Iris pigment epithelial cell (primary cell): ENCODE measurements at places on chromosomes 5 and 9.

GRCh38 chr9:88189371-88189770, 51.1 kb upstream of the SPATA31C2 start:
- DNase-seq, result no peak

DNA sequence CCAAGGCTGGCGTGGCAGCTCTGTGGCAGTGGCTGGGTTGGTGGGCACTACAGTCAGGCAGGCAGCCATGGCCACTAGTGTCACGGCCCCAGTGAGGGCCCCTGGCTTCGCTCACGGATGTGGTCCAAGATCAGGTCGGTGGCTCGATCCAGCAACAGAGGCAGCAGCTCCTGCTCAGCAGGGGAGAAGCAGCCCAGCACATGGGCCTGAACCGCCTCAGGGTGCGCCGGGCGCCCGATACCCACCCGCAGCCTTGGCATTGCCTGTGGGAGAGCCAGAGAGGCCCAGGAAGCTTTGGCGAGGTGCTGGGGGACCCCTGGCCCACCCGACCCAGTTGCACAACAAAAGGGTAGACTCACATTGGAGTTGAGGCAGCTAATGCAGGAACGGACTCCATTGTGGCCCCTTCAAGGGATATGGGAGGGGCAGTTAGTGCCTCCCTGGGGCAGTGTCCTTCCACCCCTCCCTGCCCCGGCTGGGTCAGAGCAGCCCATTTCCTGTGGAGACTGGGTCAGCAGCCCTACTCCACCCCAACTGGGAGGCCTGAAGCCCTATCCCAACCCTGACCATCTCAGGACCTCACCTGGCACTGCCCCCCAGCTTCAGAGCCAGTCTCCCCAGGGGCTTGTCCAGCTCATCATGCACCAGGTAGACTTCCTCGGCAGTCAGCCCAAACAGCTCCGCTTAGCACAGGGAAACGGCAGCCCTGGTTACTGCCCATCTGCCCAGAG, 1.3 kb downstream of the PTRH1 start:
- DNase-seq, result no peak

- DNase-seq, result peak; percentile 52
Observed at GRCh38 chr5:53326424-53327153, 153.8 kb upstream of the FST start.

- no peak for DNase-seq
Observed at GRCh38 chr5:55104946-55105701, 2.7 kb downstream of the GZMA start.

DNA sequence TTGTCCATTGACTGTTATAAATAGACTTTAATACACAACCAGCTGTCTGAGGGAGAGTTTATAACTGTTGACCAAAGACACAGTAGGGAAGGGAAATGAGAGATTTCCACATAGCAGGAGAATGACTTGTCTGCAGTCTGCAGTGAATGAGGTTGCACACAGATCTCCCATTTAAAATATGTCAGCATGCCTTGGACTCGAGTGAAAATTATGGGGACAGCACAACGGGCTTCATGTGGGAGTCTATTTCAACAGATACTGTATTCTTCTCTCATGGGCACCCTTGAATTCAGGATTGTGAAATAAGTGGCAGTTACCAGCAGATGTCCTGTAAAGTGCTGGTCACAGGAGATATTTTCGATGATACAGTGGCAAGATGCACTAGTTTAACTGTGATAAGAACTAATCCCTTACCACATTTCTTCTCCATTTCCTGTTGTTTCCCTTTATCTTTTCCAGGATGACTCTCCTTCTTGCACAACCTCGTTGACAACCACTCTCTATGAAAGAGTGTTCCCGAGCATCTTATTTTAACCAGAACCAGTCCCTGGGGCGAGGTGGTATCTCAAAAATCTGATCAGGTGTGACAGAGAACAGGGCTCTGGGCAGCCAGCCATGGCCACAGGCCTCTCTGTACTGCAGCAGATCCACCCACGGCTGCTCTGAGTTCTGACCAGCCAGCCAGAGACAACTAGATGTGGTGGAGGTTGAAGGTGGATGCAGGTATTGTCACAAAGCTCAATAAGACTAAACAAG, 51.5 kb upstream of the MAP3K1 start:
- peak; percentile 76 for DNase-seq

- peak; percentile 79 for DNase-seq
Observed at GRCh38 chr5:128498844-128499455, 39.1 kb downstream of the FBN2 start.

DNA sequence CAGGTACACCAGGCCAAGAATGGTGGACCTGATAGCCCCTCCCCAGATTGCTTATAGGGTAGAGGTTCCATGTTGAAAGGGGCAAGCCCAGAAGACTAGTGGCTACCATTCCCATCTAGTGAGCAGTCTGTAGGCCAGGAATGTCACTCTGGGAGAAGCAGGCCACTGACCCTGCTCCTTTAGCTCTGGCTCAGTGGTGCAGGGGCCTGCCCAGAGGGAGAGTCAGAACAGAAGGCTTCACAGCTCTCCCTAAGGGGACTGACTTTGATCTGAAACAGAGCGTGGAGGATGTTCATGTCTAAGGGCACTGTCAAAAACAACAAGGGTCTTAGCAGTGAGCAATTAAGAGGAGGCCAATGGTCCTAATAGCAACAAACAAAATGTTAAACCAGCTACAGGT, 81.7 kb downstream of the ZNF354C start:
- no peak for DNase-seq

DNA sequence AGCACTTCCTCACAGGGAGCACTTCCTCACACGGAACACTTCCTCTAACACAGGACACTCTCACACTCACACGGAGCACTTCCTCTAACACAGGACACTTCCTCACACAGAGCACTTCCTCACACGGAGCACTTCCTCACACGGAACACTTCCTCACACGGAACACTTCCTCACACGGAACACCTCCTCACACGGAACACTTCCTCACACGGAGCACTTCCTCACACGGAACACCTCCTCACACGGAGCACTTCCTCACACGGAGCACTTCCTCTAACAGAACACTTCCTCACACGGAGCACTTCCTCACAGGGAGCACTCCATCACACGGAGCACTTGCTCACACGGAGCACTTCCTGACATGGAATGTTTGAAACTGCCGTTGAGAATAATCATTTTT, 13.4 kb downstream of the POMT1 start:
- DNase-seq, result no peak

GRCh38 chr9:33719581-33720374, 75.6 kb upstream of the PRSS3 start:
- DNase-seq, result no peak

- peak; percentile 9 for DNase-seq
Observed at GRCh38 chr9:85425153-85425611, 316.6 kb downstream of the AGTPBP1 start.

DNA sequence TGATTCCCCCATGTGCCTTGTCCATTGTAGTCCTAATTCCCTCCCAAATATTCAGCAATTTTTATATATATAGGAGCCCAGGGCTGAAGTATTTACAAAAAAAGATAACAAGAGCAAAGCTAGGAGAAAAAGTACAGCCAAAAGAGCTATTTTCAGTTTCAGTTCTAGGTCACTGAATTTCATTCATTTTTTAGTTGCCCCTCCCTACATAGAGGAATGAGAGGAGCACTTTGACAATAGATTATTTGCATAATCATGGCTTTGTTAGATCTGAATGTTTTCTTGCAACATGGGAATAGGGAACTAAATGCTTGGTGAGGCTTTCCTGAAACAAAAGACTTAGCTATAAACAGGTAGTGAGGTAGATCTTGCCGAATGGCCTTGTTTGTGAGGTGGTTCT, 15.3 kb upstream of the F2RL2 start:
- peak; percentile 34 for DNase-seq

DNA sequence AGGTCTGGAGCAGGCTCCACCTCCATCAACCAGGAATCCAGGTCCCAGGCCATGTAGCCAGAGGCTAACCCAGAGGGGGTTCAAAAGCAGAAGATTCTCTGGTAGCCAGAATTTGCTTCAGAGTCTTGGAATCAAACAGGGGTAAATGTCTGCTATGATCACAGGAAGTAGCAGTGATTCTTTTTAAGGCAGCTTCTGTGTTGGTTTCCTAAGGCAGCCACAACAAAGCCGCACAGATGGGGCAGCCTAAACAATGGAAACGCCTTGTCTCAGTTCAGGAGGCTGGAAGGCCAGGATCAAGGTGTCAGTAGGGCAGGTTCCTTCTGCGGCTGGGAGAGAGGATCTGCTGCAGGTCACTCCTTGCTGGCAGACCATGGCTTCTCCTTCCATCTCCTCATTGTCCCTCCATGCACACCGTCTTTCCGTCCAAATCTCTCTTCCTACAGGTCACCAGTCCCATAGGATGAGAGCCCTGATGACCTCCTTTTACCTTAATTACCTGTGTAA, 167.3 kb downstream of the ROR2 start:
- no peak for DNase-seq

DNA sequence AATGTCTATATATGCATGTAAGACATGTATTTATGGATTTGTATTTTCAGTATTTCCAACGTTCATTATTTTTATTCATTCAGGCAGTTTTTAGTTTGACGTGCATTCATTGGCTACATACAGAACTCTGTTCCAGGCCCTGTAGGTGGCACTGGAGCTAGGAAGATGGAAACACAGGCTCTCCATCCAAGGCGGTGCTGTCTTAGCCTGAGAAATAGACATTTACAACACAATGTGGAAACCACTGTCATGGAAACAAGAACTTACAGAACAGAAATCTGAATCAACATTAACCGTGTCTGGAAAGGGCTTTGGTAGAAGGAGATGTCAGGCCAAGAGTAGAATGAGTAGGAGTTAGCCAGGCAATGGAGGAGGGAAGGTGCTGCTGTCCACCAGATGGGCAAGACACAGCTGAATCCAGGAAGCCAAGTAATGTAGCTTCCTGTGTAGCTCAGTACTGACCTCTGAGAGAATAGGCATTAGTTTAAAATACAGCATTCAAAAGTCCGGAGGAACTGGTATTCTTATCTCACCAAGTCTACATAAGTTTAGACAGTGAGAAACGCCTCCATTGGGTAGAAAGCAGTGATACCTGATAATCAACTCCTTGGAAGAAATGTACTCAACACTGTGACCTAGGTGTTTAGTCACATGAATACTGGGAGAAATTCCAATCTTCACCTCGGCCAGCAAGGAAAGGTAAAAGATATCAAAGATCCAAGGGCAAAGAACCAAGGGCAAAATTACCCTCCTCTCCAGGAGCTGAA, 388.6 kb upstream of the CDH6 start:
- peak; percentile 63 for DNase-seq

GRCh38 chr5:58262226-58262625, 197.7 kb downstream of the PLK2 start:
- no peak for DNase-seq

GRCh38 chr9:132881826-132882225, 3.1 kb downstream of the SPACA9 start:
- no peak for DNase-seq

DNA sequence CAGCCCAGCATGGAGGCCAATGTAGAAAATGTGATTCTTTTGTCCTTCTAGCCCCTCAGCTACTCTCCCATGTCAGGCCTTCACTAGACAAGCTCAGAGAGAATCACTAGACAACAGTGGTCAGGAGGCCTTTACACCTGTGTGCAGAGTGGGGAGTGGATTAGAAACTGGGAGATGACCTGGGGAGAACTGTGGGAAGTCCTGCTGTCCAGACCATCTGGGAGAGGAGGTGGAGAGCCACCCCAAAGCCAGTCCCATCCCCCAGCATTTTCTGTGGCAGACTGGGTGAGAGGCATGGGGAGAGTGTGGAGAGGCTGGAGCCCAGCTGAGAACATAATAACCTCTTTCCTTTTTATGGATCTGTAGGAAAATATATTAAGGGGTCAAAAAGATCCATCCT, 452.0 kb upstream of the DMAC1 start:
- DNase-seq, result no peak

GRCh38 chr9:112997236-112997941, 14.6 kb downstream of the ZNF883 start:
- no peak for DNase-seq

DNA sequence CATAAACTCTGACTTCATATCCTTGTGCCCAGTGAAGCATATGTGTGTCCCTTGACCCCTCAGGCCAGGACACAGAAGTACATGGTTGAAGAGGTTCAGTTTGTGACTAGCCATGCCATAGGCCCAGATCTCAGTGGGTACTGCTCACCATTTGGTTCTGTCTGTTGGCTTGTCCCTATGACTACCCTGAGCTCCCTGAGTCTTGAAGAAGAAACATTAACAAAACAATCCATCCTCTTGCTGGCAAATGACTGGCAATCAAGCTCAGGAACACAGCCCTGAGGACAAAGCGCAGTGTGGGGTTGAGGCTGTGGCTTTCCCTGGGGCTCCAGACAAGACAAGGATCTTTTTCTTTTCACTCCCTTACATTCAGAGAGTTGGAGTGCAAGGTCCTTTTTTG, 46.3 kb downstream of the TNFAIP8 start:
- DNase-seq, result no peak

- DNase-seq, result no peak
Observed at GRCh38 chr9:33223696-33224095, 16.3 kb upstream of the SPINK4 start.

DNA sequence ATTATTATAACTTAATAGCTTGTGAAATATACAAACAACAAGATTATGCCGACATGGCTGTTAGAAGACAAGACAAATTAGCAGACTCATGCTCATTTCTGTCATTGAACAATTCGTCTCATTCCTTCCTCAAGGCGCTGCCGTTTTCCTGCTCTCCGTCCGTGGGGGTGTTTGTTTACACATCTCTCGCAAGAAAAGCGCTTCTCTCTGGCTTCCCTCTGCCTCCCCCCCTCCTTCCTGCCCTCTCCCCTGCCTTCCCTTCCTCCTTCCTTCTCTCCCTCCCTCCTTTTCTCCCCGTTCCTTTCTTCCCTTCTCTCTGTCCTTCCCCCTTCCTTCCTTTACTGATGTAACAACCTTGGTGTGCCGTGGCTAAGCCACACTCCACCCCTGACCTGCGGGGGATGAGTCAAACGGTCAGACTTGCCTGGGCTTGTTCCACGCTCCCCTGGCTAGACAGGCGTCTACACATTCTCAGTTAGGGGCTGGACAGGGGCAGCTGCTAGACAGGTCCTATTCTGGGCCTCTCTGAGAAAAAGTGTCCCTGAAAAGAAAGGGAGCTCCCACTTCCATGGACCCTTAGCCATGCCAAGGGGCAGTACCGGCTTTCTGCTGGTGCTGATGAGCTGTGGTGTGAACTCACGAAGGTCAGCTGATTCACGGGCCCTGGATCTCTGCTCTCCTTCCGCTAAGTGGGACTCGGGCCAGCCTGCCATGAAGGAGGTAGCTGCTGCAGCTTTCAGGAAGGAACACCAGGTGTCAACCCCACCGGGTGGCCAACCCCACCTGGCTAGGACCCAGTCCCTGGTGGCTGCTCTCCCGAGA, 32.0 kb upstream of the SPTLC1 start:
- peak; percentile 96 for DNase-seq

- no peak for DNase-seq
Observed at GRCh38 chr9:121649476-121650216, 1.8 kb upstream of the DAB2IP start.
